ENCODE measurements at places on chromosomes 2 and 18.
A peak's percentile ranks its signal among the peaks of the same experiment; 100 is the strongest.

DNA sequence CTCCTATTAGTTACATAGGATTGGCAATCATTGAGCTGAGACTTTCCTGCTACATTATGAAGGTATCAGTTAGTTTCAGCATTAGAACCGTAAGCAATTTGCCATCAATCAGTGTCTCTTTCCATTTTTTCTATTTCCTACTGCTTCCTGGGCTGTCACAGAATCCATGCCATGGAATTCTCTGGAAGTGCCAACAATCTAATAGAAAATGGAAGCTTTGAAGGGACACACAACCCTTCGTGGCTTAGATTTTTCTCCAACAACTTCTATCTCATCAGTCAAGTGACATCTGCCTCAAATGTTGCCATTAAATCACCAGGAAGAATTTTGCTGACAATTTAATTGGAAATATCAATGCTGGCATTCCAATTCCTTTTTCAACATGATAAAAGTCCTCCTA is 183.5 kb upstream of the PARD3B start:
- no peak for DNase-seq

DNA sequence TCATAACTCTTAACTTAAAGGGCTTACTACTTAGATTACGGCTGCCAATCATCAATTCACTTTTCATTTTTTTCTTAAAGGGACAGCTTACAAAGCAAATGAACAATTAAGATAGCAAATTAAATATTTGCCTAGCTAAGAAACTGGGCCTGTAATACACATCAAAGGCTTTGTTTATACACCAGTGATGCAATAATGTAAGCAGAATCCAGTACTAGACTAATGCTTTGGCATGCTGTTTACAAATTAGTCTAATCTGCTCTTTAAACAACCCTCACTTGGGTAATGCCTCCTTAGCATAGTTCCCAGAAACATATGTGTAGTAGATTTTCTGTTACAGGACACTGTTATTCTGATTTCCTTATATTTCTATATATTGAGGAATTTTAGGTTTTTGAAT is 105.8 kb downstream of the ARHGAP28 start:
- DNase-seq, result no peak

DNA sequence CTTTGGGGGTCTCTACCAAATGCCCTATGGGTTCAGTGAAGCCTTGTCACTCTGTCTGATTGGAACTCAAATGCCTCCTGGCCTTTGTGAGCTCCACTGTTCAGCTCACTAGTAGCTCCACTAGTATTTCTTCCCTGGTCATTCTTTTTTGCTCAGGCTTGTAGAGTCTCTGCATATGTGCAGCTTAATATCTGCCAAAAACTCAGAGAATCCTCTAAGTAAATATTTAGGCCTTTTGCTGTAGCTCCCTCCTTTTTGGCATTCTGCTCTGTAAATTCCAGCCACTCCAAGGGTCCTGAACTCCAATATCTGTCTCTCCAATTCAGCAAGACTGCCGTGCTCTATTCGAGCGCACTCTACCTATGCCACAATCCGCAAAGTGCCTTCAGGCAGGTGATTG is 146.5 kb downstream of the MAIP1 start:
- no peak for DNase-seq

- DNase-seq, result no peak
Observed at GRCh38 chr2:45328264-45328870, 282.7 kb downstream of the SRBD1 start.

DNA sequence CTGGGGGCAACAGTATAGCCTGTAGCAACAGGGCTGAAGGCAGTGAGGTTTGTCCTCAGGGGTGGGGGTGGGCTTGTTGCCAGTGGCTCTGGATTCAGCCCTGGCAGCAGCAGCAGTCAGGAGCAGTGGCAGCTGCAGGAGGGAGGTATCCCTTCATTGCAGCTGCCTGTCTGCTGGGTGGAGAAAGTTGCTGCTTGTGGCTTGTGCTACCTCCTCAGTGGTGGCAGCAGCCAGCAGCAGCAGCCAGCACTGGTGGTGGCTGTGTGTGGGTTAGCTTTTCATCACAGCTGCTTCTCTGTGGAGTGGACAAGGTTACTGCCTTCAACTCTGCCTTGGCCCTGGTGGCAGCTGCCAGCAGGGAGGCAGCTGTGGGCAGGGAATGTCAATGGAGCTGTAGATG is 94.9 kb downstream of the ARL6IP6 start:
- peak; percentile 7 for DNase-seq

DNA sequence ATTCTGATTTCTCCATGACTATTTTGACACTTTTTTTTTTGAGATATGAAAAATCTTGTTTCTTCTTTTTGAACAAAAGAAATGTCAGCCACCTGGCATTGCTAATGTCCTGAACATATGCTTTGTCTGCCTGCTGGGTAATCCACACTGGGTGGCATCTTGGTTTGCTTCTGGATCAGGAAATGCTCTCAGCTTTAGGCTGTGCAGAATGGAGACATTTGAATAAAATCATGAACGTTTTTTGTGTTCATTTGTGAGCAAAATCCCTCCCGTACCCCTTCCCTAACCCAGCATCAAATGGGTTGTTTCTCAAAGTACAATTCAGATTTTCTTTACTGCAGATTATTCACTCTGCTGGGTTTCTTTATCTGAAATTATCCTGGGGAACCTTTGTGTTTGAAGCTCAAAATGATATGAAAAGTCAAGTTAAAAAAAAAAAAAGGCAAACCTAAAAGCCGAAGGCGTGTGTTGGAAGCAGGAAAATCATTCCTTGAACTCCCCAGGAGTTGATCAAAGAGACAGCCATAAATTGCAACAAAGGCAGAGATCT is 53.4 kb upstream of the KLF7 start:
- DNase-seq, result no peak

GRCh38 chr2:44055229-44055628 is 59.4 kb upstream of the LRPPRC start:
- no peak for DNase-seq

DNA sequence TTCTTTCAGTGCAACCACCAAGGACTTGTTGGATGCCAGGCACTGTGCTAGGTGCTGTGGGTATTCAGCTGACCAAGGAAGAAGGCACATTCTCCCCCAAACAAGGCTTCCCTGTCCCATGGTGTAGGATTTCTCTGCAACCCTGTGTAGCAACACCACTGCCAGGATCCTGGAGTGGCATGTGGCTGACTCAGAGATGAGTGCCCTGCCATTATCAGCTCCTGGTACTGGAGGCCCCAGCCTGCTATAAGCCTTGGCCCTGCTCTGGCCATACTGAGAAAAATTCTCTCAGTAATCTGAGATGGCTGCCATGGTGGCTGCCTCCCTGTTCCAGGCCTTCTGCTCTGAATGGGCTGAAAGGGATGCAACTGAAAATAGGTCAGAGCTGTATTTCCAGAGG is 4.3 kb downstream of the SMYD5 start:
- DNase-seq, result no peak

DNA sequence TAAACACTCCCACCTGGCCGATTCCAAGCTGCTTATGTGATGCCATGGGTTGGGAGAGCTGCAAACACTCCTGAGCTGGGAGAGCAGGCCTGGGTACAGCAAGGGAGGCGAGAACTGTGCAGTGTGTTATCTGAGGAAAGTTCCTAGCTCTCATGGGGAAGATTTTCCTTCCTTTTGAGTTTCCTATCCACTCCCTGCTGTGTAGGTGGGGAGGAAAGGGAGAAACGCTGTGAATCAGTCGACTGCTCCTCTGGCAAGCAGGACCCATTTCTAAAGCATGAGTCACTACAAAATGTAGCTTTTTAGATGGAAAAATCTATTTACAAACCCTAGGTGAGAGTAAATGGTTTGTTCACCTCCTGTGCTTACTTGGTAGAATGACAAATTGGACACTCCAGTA is 80.4 kb downstream of the SH3RF3 start:
- DNase-seq, result no peak

DNA sequence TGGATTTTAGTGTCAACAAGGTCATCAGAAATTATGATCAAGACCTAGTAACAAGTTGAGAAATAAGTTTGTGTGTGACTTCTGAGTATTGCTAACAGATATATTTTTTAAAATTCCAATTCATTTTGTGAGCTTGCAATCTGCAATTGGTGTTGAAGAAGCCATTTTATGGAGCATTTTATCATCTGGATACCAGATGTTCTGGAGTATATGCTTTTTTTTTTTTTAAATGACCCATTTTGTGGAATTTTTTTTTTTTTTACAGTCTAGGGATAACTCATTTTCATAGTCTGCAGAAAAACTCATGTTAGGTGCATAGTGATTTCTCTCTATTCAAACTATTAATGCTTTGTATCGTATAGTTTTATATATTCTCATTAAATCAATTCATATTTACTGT is 12.6 kb downstream of the QPCT start:
- DNase-seq, result no peak

GRCh38 chr2:188032306-188032705 is 259.4 kb upstream of the GULP1 start:
- DNase-seq, result no peak

DNA sequence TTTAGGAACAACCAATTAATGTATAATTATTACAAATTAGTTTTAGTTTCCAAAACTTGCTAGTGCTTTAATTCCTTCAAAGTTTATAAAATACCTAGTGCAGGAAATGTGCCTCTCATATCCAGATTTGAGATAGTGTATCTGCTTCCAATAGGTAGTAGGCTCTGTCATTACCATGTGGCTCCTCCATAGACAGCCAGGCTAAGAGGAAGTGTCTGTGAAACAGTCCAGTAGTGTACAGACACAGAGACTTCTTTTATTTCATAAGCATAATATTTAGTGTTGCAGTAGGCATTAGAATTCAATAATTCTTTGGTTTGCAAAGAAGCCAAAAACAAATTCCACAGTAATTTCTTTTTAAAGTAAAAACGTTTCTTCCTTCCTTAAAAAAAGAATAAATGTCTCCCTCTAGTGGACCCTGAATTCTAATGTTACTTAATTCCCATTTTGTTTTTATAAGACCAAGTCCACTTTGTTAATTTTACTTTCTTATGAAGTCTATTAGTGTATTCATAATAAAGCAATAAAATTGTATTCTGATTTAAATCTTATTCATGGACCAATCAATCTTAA is 101.2 kb downstream of the NEB start:
- DNase-seq, result no peak

GRCh38 chr2:18763338-18763737 is 174.0 kb upstream of the NT5C1B start:
- no peak for DNase-seq

DNA sequence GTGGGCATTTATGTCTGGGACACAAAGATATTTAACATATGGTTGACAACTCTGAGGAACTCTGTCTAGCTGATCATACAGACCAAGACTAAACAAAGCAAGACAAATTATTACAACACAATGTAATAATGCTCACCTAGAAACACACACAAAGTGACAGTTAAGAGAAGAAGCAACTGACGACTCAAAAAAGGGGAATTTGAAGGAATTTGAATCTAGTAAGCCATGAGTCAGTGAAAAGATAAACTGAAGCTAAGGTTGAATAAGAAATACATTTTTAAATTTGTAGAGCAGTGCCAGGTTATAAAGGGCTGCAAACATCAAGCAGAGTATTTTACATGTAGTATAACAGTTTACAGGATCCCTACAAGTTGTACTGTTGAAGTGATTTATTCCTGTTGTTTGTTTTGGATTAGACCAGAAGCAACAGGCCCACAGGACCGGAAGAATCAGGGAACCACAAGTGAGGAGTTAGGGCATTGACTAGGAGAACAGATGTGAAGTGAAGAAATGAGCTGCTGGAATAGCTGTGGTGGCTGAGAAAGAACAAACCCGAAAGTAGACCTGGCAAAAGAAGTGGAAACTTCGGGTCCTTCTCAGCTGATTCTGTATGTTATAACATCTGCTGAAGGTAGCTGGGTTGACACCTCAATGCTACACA is 35.6 kb downstream of the IFIH1 start:
- DNase-seq, result no peak

DNA sequence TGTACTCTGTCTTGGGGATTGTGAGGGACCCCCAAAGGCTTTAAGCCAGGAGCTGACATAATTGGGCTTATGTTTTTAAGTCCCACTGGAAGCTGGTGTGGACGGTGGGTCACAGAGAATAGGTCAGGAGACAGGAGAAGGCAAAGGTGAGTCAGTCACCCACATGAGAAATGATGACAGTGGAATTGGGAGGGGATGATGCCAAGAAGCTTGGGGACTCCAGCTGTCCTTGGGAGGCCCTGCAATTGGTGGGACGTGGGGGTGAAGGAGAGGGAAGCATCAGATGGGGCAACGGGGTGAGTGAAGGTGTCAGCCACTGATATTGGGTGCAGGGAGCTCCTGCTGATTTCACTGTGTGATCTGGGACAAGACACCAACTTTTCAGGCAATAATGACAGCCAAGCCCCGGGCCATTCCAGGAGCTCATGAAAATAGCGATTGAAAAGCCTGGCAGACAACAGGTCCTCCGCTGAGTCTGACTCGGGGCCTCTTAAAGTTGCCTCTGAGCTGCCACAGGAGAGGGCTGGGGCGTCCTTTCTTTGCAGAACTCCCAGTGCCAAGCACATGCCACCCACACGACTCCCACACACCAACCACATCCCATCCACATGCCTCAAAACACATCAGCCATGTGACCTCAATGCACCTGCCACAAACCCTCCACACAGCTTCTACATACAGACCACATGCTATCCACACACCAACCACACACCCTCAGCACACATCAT is 13.4 kb downstream of the TNS1 start:
- DNase-seq, result no peak

- DNase-seq, result no peak
Observed at GRCh38 chr2:196410008-196410407, 229.5 kb upstream of the CCDC150 start.

DNA sequence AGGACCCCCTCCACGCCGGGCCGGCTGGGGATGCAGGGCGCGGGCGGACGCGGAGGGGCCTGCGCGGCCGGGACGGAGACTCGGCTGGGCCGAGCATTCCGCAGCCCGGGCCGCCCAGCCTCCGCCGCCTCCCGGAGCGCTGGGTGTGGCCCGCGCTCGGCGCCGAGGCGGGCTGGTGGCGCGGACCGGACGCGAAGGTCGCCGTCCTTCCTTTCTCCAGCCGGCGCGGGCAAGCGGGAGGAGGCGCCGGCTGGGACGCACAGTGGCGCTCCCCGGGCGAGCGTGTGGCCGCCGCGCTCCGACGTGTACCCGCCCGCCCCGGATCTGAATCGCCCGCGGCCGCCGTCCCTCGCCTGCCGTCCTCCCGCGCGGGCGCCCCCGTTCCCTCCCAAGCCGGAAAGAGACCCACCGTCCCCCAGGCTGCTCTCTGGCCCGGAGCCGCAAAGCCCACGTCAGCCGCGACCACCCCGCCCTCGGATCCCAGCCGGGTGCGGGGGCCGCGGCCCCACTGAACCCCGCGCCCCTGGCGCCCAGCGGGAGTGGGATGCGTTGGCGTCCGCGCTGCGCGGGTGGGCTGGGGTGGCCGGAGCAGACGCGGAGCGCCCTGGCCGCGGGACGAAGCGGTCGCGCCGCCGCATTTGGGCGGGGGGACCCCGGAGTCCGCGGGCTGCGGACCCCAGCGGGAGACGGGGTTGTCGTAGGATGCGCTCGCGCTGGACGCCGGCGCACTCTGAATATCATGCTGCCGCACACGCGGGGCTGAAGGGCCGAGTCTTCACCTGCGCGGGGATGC is 634 bp downstream of the SPATS2L start:
- no peak for DNase-seq

GRCh38 chr2:203451011-203451410 is 84.1 kb downstream of the RAPH1 start:
- no peak for DNase-seq

GRCh38 chr2:59237311-59237710 is 996.2 kb upstream of the FANCL start:
- no peak for DNase-seq

GRCh38 chr2:15271941-15272542 is 289.1 kb downstream of the NBAS start:
- DNase-seq, result no peak

GRCh38 chr2:61950571-61951315 is 45.3 kb downstream of the COMMD1 start:
- no peak for DNase-seq

GRCh38 chr18:35141567-35142274 is 99.1 kb upstream of the ZNF397 start:
- no peak for DNase-seq

Measured in SHP77 treated with DMSO at 0.1 percent for 48 hours (cell line).